Kidney glomerular epithelial cell (primary cell): ENCODE measurements at places on chromosomes 4 and X.

- peak; percentile 42 for DNase-seq
These were observed 5.0 kb downstream of the SPON2 start for GRCh38 chr4:1167244-1167949.

DNA sequence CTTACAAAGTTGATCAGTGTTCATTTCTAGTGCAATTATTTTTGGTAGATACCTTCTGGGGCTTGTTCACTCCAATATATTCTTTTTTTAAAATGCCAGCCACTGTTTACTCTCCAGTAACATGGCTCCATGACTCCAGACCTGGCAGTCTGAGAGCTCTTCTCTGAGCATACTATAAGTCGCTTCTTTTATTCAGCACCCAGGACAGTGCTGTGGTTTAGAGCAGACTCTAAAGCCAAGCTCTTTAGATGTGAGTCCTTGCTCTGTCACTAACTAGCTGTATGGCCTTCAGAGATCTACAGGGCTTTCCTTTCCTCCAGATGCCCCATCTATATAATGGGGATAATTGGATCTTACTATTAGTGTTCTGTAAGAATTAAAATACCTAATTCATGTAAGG lies 200.2 kb upstream of the FAM241A start:
- no peak for DNase-seq

GRCh38 chr4:15385928-15386327 lies 41.9 kb upstream of the C1QTNF7 start:
- no peak for DNase-seq

DNA sequence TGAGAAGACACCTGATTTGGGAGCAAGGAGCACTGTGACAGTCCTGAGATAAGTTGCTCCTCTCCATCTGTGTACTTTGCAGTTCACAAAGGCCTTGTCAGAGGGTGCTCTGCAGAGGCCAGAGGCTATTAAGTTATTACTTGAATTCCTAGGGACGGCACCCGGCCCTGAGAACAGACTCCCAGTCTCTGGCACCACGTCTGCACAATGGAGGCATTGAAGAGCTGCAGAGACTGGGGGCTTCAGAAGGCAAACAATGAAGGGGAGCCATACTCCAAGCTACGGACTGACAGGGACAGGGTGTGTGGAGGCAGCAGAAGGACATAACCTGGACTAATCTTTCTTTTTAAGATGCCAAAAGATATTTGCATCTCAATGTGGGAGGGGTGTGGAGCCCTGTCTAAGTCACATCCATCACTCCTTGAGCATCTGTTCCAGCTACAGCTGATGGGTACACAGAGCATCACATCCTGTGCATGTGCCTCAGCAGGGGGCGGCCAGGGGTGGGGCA lies 11.5 kb downstream of the RASGEF1B start:
- no peak for DNase-seq

DNA sequence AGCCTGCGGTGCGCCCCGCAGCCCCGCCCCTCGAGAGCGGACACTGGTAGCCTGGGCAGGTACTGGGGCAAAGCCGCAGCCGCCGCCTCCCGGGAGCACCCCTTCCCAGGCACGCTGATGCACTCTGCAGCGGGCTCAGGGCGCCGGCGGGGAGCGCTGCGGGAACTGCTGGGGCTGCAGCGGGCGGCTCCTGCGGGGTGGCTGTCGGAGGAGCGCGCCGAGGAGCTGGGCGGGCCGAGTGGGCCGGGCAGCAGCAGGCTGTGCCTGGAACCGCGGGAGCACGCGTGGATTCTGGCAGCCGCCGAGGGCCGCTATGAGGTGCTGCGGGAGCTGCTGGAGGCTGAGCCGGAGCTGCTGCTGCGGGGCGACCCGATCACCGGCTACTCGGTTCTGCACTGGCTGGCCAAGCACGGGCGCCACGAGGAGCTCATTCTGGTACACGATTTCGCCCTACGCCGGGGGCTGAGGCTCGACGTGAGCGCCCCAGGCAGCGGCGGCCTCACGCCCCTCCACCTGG lies 401 bp downstream of the SOWAHD start:
- no peak for DNase-seq

DNA sequence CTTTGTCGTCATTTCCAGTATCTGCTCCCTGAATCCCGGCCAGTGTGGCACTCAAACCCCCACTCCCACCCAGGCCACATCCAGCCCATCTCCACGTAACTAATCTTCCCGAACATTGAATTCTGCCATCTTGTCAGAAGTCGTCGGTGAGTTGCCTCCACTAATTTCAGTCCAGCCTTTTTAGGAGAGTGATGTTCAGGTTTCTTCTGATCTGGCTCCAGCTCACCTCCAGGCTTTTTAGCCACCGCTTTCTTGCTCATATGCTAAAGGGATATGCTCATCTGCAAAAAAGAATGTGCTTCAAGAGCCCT lies 1.3 kb downstream of the TMEM165 start:
- DNase-seq: peak; percentile 27

DNA sequence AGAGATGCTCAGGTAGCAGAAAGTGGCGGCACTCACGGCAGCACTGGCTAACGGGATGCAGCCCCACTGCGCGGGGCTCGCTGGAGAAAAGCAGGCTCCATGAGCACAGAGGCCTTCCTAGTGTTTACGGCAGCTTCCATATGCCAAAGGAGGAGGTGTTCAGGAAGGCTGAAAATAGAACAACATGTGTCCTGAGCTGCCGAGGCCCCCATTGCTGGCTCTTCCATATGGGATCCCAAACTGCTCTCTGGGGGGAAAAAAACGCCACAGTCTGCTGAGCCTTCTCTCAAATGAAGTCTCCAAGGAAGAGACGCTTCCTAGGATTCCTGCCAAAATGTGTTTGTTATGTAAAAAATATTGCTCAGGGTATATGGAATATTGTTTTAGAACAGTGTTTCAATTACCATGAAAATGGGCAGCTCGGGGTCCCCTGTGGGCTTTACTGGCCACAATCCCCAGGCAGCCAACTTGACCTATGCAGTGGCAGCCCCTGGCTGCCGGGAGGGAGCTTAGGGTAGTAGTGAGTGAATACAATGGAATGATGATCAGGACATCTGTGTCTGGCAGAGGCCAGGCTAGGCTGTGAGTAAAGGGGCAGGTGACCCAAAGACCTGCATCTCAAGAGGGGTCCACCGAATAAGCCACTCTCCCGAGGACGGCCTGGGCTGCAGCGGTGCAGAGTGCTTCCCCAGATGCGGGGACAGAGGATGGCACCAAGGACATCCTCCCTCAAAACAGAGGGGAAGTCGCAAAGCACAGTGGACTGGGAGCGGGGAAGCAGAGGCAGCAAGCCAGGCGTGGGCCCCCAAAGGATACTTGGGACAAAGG lies 170.1 kb downstream of the AFAP1 start:
- DNase-seq: no peak

GRCh38 chr4:84582988-84583875 lies at the start of gene CDS1:
TSS of gene CDS1 (plus strand) at chr4:84583127. CDS start at chr4:84583402, 275 bp downstream.
- DNase-seq: peak; percentile 58

GRCh38 chr4:176919631-176920030 lies 126.9 kb upstream of the VEGFC start:
- no peak for DNase-seq
